CD4-positive, alpha-beta T cell treated with Interleukin-21 for 1 hour (primary cell): ENCODE measurements at places on chromosomes 4 and X.

GRCh38 chr4:155961575-155961974, 7.9 kb upstream of the CTSO start:
- DNase-seq: no peak

DNA sequence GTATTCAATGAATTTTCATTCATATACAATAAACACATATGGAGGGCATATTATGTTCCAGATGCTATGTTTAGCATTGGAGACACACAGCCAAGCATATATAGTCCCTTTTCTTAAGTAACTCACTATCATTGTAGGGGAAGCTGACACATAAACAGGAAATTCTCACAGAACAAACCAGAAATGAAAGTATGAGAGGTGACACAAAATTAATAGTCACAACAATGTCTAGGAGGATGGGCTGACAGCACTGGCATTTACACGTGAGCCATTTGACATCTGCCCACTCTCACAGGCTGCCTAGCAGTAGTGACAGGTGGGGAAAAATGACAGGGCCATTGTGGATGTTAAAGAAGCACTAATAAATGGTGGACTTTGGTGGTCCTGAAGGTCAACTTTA, 2.6 kb upstream of the CNOT6L start:
- peak; percentile 83 for DNase-seq

DNA sequence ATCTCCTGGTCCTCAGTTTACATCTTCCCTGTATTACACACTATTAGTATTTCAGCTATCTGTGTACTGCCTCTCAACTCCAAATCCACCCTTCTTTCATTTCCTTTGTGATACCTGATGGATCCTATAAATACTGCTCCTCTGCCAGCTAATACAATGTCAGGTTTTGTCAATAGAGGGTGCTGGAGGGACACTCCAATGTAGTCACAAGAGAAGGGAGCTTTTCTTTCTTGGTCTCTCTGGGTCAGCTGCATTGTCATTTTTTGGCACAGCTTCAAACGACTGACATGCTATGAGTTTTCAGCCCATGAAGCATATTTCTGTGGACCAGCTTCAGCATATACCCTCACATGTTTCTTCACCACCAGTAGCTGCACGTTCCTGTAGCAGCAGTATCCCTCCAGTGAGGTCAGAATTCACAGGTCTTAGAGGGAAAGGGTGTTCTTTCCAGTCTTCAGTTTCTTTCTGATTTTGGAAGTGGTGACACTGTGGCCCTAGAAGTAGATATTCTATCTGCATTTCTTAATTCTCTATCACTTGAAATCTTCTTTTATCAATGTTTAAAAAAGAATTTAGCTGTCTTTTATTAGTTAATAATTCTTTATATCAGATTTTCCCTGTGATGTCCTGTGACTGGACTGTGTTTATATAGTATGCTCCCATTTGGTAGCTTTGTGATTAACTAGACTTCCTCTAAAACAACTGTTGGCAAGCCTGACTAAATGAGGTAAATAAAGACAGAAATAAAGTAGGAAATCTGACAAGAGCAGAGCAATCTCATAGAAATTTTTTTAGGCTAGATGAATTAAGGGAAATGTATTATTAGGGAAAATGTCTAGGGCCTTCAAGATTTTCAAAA, 60.6 kb downstream of the GABRA2 start:
- DNase-seq: no peak

- peak; percentile 58 for DNase-seq
These were observed 11.9 kb downstream of the CA5B start for GRCh38 chrX:15749642-15750610.

DNA sequence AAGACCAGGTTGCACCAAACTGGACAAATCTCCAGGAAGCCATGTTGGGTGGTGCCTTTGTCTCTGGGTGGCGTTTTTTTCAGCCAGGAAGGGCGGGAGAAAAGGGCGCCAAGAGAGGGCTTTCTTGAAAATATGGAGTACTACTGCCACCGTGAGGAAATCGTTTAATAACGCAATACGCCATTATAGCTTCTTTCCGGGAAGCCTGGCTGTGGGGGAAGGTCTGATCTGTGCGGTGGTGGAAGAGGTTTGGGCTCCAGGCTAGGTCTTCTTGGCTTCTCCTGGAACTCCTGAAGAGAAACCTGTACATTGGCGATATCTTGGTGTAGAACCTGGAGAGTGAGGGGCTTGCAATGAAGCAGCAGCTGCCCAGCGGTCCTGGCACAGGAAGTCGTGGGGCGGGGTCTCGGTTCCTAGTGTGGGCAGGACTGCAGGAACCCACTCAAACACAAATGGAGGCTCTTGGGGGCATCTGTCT, 202.7 kb downstream of the OR13H1 start:
- no peak for DNase-seq

GRCh38 chr4:153912301-153912700, 123.4 kb upstream of the SFRP2 start:
- no peak for DNase-seq

GRCh38 chr4:76856243-76857073, 41.5 kb downstream of the SOWAHB start:
- no peak for DNase-seq

DNA sequence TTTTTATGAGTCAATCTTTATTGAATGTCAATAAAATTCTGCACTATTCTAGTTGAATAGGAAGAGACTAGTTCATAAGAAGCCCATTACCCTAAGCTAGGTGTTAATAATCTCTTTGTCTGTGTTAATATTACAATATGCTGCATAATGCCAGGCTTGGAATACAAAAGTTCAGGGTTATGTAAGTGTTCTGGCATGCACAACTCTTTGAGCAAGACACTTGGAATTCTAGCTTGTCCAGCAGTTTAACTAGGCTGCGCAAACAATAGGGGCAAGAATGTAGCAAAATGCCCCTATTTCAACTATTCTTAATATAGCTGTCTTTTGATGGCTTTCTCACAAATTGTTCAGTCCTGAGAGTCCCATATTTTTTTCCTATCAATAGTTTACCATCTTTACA, 31.3 kb upstream of the ETNPPL start:
- DNase-seq: no peak

GRCh38 chr4:55549888-55550287, 3.2 kb upstream of the CLOCK start:
- DNase-seq: no peak

GRCh38 chr4:157992948-157993839, 179.6 kb downstream of the GASK1B start:
- no peak for DNase-seq

DNA sequence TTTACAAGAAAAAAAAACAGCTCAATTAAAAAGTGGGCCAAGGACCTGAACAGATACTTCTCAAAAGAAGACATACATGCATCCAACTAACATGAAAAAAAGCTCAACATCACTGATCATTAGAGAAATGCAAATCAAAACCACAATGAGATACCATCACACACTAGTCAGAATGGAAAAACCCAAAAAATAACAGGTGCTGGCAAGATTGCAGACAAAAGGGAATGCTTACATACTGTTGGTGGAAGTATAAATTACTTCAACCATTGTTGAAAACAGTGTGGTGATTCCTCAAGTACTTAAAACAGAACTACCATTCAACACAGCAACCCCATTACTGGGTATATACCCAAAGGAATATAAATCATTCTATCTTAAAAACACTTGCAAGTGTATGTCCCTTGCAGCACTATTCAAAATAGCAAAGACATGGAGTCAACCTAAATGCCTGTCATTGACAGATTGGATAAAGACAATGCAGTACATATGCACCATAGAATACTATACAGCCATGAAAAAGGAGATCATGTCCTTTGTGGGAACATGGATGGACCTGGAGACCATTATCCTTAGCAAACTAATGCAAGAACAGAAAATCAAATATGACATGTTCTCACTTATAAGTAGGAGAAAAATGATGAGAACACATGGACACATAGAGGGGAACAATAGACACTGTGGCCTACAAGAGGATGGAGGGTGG, 97.6 kb downstream of the RAB28 start:
- DNase-seq: no peak

DNA sequence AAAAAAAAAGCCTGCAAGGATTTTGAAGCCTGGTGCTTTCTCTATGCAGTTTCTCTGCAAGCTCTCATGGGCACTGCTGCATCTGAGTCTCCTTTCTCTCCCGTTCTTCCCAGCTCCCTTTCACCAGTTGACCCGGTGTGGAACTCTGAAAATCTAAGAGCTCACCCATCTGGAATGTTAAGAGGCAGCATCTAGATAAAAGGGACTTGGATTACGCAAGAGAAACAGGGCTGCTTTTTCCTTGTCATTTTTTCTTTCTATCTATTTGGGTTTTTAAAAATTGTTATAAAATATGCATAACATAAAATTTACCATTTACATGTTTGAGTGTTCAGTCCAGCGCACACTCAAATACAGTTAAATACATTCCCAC, 95.2 kb upstream of the RPS6KA3 start:
- no peak for DNase-seq

- DNase-seq: no peak
These were observed 65.9 kb downstream of the MAD2L1 start for GRCh38 chr4:120000591-120001296.

DNA sequence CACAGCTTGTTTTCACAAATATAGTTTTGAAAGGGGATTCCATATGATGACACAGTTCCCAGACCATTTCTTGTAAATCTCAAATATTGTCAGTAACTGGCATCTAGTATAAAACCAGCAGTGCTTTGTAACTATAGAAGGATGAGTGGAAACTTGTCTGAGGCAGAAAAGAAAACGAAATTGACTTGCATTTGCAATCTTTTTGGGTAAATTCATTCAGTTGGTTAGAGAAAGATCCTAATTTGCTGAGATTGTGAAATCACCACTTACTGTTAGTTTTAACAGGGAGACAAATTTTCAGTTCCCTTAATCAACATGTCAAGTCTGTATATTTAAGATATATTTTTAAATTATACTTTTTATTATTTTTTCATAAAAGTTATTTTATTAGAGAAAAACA, 71.5 kb upstream of the VEGFC start:
- DNase-seq: no peak

GRCh38 chrX:104921584-104922205, 298.8 kb downstream of the TEX13A start:
- no peak for DNase-seq

GRCh38 chr4:142600952-142601351, 245.1 kb downstream of the INPP4B start:
- DNase-seq: no peak

DNA sequence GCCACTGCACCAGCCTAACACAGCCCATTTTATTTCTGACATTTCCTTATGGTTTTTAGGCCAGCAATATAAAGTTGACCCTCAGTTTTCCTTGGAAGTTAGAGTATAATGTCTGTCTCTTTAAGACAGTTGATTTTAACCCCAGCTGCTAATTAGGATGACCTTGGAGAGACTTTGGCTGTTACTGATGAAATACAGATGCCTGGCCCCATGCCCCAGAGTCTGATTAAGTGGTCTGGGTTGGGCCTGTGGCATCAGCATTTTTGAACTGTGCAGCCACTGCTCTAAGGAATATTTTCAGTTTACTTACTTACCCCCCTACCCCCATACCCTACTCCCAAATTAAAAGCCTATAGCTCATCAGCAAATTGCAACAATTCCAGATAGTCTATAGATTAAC, 85.8 kb downstream of the DCLK2 start:
- DNase-seq: no peak

GRCh38 chr4:15414551-15415091, 13.2 kb upstream of the C1QTNF7 start:
- DNase-seq: no peak

DNA sequence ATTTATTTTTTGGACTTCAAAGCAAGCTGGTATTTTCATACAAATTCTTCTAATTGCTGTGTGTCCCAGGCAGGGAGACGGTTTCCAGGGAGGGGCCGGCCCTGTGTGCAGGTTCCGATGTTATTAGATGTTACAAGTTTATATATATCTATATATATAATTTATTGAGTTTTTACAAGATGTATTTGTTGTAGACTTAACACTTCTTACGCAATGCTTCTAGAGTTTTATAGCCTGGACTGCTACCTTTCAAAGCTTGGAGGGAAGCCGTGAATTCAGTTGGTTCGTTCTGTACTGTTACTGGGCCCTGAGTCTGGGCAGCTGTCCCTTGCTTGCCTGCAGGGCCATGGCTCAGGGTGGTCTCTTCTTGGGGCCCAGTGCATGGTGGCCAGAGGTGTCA, 15.3 kb downstream of the FGFR3 start:
- DNase-seq: no peak

- no peak for DNase-seq
These were observed 466.7 kb downstream of the NKX6-1 start for GRCh38 chr4:84032372-84032771.

- DNase-seq: no peak
These were observed 184.5 kb downstream of the ARHGAP10 start for GRCh38 chr4:147916351-147916750.

DNA sequence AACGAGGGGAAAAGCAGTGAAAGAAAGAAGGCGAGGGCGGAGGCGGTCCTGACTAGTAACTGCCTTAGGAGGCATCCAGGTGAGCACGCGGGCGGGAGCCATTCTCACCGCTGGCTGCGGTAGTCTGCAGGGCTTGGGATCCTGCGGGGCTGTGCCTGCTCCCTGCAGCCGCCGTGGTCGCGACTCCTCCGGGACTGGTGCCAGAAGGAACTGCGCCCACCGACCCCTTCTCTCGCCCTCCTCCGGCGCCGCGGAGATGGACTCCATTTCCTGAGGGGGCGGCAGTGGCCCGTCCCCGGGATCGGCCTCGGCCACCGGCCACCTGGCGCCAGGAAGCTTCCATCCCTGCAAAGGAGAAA, 543 bp downstream of the NFXL1 start:
- DNase-seq: peak; percentile 26

DNA sequence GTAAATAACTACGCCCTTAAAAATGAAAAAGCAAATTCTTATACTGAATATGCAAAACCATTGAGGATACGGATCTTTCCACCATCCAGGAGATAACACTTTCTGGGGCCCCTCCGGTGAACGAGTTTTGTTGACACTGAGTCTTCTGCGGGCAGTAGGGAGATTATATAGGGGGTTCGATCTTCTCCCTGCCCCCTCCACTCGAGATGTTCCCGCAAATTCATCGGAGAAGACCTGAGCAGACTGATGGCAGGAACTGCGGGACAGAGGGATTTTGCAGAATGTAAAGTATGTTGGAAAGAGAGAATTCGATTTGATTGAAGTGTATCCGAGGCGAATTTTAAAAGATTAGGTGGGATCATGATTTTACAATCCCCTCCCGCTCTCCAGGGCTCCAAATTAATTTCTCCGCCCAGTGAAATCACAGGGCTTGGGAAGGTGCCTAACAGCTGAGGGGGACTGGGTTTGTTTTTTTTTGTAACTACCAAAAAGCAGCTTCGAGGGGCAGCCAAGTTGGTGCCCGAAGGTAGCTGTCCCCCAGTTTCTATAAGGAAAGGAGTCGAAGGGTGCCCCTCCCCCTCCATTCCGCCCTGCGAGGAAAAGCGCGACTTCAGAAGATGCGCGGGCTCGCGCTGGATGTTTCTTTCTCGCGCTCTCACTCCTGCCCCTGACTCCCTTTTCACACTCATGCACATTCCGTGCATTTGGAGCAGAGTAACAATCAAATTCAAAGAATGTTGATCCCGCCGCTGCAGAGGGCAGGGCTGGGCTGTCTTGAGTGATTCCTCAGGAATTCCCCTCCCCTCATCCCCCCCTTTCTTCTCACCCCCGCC, 1.2 kb downstream of the TMEM255A start:
- DNase-seq: no peak

GRCh38 chr4:8830611-8831200, 40.9 kb downstream of the HMX1 start:
- no peak for DNase-seq

GRCh38 chr4:66959207-66959606, 586.1 kb downstream of the CENPC start:
- DNase-seq: no peak

GRCh38 chr4:10160281-10160856, 43.8 kb upstream of the WDR1 start:
- DNase-seq: peak; percentile 31
